Activated CD4-positive, alpha-beta memory T cell treated with anti-CD3 and anti-CD28 coated beads for 36 hours (primary cell): ENCODE measurements at places on chromosomes 16 and 17.

GRCh38 chr17:16493531-16494046, 1.6 kb upstream of the LRRC75A start:
- H3K27ac ChIP-seq = no peak overlapping the region
- H3K4me3 ChIP-seq = no peak overlapping the region
- no peak for DNase-seq
- H3K4me1 ChIP-seq = peaks cover 9% of the 10 kb centered on the region
- peaks cover 5% of the 10 kb centered on the region for H3K27me3 ChIP-seq

GRCh38 chr17:5874486-5874885, 195.7 kb upstream of the WSCD1 start:
- no peak for DNase-seq
- peaks cover 12% of the 10 kb centered on the region for H3K27me3 ChIP-seq
- no peak overlapping the region for H3K27ac ChIP-seq
- no peak overlapping the region for H3K4me3 ChIP-seq

DNA sequence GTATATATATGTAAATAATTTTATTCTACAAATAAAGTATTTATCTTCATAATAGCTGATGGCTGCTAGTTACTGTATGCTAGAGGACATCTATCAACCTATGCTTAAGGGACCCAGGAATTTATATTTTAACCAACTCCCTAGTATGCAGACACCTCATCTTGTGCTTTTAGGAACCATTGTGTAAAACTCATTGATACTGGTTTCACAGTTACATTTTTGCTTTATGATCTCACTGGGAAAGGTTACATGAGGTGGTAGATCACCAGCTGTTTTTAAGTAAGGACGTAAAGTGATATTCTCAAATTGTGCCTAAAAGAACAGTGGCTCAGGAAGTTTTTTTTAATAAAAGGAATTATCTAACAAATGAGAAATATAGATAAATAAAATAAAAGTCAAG, 56.4 kb downstream of the VMP1 start:
- DNase-seq = no peak
- H3K27me3 ChIP-seq = no peaks in the 10 kb centered on the region
- H3K4me3 ChIP-seq = peak overlapping the region; percentile 36
- H3K27ac ChIP-seq = peak overlapping the region; percentile 97

DNA sequence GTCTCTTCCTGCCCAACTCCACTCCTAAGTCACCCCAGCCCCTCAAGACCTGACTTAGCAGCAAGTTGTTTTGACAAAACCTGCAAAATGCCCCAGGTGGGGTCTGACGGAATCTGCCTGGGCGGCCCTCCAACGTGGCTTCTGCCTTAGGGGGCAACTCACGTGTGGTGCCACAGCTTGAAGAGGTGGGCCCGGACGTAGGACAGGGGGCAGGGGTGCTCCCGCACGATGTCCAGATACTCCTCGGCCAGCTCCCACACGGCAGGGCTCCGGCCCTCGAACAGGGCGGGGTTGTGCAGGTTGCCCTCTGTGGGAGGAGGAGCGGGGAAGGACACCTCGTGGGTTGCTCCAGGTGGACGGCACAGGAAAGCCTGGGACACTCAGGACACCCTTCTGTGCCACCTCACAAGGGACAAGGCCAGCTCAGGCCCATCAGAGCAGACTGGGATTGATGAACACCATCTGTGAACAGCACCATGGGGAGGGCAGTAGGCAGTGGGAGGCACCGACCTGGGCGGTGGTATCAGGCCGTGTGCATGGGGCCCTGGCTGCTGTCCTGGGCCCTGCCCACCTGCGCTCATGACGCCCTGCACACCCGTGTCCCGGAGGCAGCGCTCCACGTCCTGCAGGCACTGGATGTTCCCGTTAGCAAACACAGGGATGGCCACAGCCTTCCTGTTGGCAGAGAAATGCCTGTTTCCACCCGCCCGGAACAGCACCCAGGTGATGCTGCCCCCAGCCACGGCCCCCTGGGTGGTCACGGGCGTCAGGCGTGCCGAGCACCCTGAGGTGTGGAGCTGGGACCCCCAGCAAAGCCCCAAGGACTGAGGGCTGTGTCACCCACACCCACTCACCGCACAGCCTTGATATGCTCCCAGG, 4.3 kb downstream of the DUS1L start:
- H3K4me1 ChIP-seq = peaks cover 6% of the 10 kb centered on the region
- H3K27me3 ChIP-seq = no peaks in the 10 kb centered on the region
- H3K36me3 ChIP-seq = peaks cover 8% of the 10 kb centered on the region
- no peak overlapping the region for H3K4me3 ChIP-seq
- H3K27ac ChIP-seq = no peak overlapping the region

DNA sequence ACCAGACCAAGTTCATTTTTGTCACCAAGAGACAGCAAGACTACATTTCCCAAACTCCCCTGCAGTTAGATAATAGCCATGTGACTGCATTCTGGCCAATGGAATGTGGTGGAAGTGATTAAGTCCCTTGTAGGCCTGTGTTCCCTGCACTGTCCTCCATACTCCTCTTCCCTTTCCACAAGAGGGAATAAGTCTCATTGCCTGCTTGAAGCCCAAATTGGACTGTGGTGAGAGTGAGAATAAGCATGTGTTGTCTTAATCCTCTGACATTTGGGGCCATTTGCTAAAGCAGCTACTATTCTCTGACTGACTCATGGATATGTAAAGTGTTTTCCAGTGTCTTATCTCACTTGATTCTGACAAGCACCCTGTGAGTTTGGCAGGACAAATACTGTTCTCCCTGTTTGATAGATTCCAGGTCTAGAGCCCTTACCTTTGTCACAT, 20.7 kb downstream of the PIK3R6 start:
- H3K4me3 ChIP-seq = no peak overlapping the region
- no peaks in the 10 kb centered on the region for H3K36me3 ChIP-seq
- H3K27ac ChIP-seq = no peak overlapping the region
- no peak for DNase-seq

DNA sequence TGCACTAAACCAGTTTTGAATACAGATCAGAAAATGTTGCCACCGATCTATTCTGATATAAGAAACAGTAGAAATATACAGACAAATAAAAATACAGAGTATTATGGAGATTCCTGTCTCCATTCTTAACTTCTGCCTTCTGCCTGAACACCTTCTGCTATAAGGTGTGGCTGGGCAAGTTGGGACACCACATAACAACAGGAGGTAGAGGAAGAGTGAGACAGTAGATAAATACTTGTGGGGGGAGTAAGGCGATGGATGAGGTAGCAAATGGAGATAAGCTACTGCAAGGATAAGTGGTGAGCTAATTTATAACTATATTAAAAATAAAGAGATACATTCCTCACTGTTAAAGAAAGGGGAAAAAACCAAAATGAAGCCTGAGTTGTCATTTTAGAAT, 143.7 kb downstream of the CDH8 start:
- no peak for DNase-seq
- H3K36me3 ChIP-seq = no peaks in the 10 kb centered on the region
- H3K27ac ChIP-seq = no peak overlapping the region
- H3K27me3 ChIP-seq = no peaks in the 10 kb centered on the region
- H3K4me3 ChIP-seq = no peak overlapping the region
- H3K4me1 ChIP-seq = no peaks in the 10 kb centered on the region

GRCh38 chr16:57600048-57600835, 28.2 kb upstream of the ADGRG1 start:
- DNase-seq = peak; percentile 71
- no peaks in the 10 kb centered on the region for H3K27me3 ChIP-seq
- no peak overlapping the region for H3K4me3 ChIP-seq
- H3K36me3 ChIP-seq = no peaks in the 10 kb centered on the region
- H3K4me1 ChIP-seq = peaks cover 31% of the 10 kb centered on the region

DNA sequence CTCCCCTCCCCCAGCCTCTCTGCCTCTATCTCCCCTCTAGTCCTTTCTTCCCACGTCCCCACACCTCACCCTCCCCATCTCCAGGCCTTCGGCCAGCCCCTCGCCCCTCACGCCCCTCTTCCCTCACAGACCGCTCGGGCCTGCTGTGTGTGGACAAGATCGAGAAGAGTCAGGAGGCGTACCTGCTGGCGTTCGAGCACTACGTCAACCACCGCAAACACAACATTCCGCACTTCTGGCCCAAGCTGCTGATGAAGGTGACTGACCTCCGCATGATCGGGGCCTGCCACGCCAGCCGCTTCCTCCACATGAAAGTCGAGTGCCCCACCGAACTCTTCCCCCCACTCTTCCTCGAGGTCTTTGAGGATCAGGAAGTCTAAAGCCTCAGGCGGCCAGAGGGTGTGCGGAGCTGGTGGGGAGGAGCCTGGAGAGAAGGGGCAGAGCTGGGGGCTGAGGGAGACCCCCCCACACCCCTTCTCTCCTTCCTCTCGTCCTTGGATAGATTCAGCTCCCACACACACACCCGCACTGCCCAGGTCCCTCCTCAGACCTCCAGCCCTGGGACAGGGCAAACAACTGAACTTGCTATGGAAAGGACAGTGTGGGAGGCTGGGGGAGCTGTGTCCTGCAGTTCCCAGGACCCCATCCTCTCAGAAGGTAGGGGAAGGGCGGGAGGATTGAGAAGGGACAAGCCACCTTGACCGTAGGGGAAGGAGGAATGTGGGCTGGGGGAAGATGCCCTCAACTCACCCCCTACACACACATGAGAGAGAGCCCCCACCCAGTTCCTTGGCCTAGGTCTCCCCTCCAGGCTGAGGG, 11.1 kb downstream of the NR1D1 start:
- H3K27ac ChIP-seq = no peak overlapping the region
- no peaks in the 10 kb centered on the region for H3K27me3 ChIP-seq
- peaks cover 9% of the 10 kb centered on the region for H3K4me1 ChIP-seq

GRCh38 chr17:48207776-48208544, 100.4 kb downstream of the SNX11 start:
- DNase-seq = no peak
- H3K4me1 ChIP-seq = peaks cover 4% of the 10 kb centered on the region
- no peak overlapping the region for H3K27ac ChIP-seq
- no peaks in the 10 kb centered on the region for H3K27me3 ChIP-seq

GRCh38 chr17:75205793-75206163, 299 bp downstream of the NUP85 start:
- peak overlapping the region; percentile 81 for H3K4me3 ChIP-seq
- DNase-seq = no peak
- peaks cover 17% of the 10 kb centered on the region for H3K36me3 ChIP-seq
- peak overlapping the region; percentile 89 for H3K27ac ChIP-seq
- no peaks in the 10 kb centered on the region for H3K27me3 ChIP-seq
- peaks cover 18% of the 10 kb centered on the region for H3K4me1 ChIP-seq

GRCh38 chr17:81285179-81285878, 9.8 kb downstream of the SLC38A10 start:
- H3K4me1 ChIP-seq = peaks cover 43% of the 10 kb centered on the region
- peaks cover 25% of the 10 kb centered on the region for H3K36me3 ChIP-seq
- H3K27me3 ChIP-seq = no peaks in the 10 kb centered on the region
- H3K4me3 ChIP-seq = peak overlapping the region; percentile 84

DNA sequence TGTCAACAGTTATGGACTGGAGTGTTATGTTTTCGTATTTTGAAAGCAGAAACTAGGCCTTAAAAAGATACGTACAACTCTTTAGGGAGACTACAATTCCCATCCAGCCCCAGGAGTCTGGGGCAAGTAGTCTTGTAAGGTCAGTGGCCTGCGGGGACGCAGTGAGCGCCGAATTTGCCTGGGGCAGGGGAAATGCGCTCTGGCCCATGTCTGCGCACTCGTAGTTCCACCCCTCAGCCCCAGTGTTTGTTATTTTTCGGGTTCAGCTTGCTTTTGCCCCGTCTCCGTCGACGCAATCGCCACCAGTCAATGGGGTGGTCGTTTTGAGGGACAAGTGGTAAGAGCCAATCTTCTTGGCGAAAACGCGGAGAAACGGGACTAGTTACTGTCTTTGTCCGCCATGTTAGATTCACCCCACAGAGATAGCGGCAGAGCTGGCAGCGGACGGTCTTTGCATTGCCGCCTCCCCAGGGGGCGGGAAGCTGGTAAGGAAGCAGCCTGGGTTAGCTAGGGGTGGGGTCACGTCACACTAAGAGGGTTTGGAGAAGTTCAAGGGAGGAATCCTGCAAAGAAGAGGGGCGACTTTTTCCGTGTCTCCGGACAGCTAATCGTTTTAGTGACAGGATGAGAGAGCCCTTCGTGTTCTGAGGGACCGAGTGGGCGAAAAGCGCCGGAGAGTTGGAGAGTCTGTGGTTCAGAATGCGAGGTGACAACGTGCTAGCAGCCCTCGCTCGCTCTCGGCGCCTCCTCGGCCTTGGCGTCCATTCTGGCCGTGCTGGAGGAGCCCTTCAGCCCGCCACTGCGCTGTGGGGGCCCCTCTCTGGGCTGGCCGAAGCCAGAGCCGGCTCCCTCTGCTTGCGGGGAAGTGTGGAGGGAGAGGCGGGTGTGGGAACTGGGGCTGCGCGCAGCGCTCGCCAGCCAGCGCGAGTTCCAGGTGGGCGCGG, 1.1 kb upstream of the BRCA1 start:
- H3K27ac ChIP-seq = peak overlapping the region; percentile 95
- no peak for DNase-seq
- peak overlapping the region; percentile 97 for H3K4me3 ChIP-seq
- peaks cover 37% of the 10 kb centered on the region for H3K4me1 ChIP-seq
- no peaks in the 10 kb centered on the region for H3K27me3 ChIP-seq
- H3K36me3 ChIP-seq = peaks cover 32% of the 10 kb centered on the region

DNA sequence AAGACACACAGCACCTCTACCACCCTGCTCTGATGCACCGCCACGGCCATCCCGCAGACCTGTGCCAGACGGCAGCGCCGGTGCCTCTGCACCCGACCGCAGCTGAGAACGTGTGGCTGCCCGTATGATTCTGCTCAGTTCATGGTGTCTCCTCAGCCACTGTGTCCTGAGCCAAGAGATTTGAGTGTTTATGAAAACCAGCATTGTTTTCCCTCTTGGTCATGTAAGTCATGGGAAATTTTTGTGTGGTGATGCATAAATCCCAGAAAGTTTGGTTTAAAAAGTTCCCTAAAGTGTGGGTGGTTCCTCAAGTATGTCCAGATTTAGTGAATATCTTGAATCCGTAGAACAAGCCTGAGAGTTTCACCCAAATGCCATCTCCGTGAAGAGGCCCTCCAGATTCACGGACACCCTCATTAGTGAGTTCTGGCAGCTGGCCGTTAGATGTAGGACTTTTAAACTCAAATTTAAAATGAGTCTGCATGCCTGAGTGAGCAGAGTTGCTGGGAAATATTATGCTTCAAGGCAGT, 57.6 kb downstream of the CDRT4 start:
- no peak overlapping the region for H3K4me3 ChIP-seq
- no peak overlapping the region for H3K27ac ChIP-seq
- H3K36me3 ChIP-seq = no peaks in the 10 kb centered on the region
- H3K27me3 ChIP-seq = no peaks in the 10 kb centered on the region

DNA sequence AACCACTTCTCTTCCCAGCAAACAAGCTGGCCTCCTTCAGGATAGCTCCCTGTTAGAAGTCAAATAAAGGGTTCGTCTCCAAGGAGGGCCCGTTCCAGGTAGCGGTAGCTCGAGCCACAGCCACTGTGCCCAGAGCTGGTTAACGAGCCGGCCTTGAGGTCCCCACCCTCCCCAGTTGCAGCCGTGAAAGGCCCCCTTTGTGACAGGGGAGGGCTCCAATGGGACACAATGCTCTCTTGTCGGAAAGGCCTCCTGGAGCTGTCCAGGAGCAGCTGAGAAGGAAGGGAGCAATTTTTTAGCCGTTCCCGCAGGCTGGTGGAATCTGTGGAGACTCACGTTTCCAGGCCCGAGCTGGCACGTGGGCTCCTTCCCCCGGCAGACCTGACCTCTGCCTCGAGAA, 29.9 kb upstream of the FOXF1 start:
- H3K27ac ChIP-seq = no peak overlapping the region
- H3K4me1 ChIP-seq = no peaks in the 10 kb centered on the region
- H3K36me3 ChIP-seq = no peaks in the 10 kb centered on the region
- H3K4me3 ChIP-seq = no peak overlapping the region

- H3K36me3 ChIP-seq = peaks cover 3% of the 10 kb centered on the region
- peak; percentile 34 for DNase-seq
- peaks cover 7% of the 10 kb centered on the region for H3K4me1 ChIP-seq
- no peak overlapping the region for H3K27ac ChIP-seq
- H3K27me3 ChIP-seq = peaks cover 19% of the 10 kb centered on the region
Observed at GRCh38 chr16:84380405-84380804, 12.1 kb downstream of the ATP2C2 start.
